D721Med (cell line): ENCODE measurements at places on chromosomes 3 and 15.

DNA sequence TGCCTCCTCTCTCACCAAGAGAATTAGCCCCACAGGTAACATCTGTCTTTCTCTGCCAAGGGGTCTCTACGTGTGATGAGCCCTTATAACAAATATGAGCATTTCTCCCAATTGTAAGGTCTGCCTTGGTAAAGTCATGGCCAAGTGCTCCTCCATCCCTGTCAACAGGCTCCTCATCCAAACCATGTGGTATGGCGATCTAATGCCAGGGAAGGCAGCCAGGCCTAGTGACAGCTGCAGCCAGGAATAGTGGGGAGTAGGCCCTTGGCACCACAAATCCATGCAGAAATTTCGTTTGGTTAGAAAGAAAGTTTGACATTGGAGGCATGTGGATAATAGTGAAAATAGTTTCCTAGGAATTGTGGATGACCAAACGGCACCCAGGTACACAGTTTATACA lies 4.7 kb upstream of the LRTM1 start:
- DNase-seq: no peak

GRCh38 chr3:33046521-33046920 lies 50.4 kb downstream of the GLB1 start:
- DNase-seq: no peak

- no peak for DNase-seq
These were observed 14.3 kb downstream of the CD47 start for GRCh38 chr3:108076564-108076963.

DNA sequence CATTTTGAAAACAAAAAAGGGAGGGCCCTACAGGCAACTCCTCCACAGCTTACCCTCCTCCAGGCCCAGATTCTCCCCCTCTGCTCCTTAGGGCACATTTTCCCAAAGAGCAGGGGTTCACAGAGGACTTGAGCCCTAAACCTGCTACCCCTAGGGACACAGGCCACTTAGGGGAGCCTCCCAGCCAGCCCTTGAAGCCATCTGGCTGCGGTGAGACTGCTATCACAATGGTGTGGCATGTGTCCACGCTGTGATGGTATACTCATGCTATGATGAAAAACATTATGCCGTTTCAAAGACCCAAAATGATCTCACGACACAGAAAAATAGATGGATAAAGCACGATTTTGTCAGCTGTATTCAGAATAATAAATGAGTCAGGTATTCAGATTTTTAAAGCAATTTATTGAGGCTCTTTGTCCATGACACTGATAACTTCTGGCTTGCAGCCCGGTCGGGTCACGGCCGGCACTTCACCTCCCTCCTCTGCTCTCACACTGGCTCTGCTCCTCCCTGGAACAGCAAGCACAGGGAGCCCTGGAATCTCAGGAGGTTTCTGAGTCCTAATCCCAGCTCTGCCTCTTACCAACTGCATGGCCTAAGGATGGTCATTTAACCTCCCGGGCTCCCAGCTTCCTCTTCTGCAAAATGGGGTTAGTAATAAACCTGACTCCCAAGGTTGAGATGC lies 115.3 kb downstream of the MEGF11 start:
- no peak for DNase-seq

DNA sequence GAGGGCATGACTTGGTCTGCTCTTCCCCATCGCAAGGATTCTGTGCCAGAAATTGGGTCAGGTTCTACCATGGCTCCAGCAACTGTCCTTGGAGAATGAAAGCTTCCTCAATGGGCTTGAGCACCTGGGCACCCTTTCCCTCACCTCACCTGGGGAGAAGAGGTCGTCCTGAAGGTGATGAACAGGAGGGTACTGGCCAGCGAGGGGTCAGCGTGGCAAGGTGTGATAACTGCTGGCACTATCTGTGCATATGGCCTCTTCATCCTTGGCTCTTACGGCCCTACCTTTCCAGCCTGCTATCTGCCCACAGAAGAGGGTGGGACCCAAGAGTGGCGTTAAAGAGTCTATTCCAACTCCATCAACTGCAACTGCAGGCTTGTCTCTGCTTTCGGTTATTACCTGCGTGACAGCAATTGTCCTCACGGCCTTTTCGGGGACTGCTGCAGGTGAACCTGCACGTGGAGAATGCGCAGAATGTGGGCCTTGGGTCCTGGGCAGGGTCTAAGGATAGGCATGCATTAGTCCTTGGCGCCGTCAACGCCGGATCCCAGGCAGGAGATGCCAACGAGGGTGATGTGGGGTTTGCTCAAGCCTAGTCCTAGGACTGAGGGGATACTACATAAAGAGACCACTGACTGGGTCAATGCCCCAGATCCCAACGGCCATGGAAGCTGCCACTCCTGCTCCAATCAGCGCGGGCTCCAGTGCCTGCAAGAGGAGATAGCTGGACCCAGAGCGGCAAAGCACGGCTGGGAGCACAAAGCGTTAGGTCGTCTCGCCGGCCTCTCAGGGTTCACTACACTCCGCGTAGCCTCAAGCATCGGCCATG lies 625 bp upstream of the RBM15B start:
- DNase-seq: no peak
